ENCODE measurements at places on chromosomes 12 and 14. TPM values are rescaled to one million over a fixed set of nuclear protein-coding genes. Genes with fewer than 3 reads are reported as not detected.

DNA sequence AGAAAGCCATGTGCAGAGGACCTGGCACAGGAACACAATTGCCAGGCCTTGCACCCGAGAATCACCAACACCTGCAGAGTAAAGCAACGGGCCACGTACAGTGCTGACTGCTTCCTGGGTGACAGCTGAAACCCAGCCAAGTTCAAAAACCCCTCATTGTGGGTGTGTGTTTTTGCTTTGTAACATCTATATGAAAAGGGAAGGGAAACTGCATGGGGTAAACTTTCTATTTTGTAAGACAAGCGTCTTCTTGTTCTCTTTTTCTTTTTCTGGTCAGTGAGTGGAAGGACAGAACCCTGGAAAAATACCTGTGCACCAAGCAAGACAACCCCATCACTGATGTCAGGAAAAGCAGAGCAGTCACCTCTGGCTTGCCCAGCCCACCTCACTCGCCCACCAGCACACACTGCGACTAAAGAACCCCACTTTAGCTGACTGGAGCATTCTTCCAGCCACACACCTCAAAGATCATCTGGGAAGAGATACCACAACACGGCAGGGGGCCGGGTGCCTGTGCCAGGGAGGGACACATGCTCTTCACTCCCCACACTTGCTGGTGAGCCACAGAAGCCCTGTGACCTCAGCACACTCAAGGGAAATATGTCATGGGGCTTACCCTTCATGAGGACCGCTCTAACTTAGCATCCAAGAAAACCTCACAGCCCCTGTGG, 172.3 kb downstream of the NDUFA12 start:
- DNase-seq, result no peak

DNA sequence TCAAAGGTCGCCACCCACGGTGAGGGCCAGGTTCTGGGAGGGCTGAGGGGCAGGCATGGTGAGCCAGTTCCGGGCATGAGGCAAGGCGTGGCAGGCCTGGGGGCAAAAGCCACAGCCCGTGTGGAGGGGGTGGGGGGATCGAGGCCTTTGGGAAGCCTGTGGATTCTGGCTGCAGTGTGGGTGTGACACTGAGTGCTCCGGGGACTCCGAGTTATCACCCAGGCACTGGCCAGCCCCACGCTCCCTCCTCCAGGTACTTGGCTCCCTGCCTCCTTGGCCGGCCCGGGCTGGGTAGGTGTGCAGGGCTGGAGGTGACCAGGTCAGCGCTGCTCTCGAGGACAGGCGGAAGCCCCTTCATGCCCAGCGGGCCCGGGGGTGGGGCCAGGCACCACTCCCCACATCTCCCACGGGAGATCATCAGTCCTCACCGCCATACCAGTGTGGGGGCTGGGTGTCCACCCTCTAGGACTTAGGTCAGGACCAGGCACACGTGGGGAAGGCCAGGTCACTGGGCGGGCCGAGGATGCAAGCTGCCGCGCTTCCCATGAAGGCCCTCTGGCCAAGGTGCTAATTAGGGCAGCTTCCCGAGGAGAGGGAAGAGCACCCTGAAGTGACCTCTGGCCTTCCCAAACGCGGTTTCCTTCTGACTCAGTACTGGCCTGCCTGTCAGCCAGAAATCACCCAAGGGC, 34.1 kb upstream of the TDRD9 start:
- no peak for DNase-seq

DNA sequence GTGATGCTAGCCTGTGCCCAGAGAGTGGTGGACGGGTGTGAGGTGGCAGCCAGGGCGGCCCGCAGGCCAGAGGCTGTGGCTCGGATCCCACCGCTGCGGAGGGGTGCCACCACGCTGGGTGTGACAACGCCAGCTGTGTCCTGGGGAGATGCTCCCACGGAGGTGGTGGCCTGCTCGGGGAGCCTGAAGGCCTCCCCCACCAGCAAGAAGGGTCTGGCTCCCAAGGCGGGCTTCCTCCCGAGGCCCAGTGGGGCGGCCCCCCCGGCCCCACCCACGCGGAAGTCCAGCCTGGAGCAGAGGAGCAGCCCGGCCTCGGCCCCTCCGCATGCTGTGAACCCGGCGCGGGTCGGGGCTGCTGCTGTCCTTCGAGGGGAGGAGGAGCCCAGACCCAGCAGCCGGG, 38.2 kb downstream of the KIF26A start:
- no peak for DNase-seq

SLC2A14 gene
- total RNA-seq, result 0.64 TPM

Data from endothelial cell (in vitro differentiated cells).